Progenitor cell of endocrine pancreas (in vitro differentiated cells): ENCODE measurements at places on chromosomes 6 and 20.

DNA sequence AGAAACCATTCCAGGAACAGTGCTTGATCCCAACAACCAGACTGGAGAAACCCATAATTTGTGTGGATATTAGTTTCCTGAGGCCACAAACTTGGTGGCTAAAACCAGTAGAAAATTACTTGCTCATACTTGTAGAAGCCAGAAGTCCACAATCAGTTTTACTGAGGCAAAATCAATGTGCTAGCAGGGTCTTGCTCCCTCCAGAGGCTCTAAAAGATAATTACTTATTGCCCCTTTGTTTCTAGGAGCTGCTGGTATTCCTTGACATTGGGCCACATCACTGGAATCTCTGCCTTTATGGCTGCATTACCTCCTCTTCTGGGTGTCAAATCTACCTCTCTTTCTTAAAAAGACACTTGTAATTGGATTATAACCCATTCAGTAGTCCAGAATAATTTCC, 142.2 kb upstream of the SAMD5 start:
- DNase-seq: no peak

DNA sequence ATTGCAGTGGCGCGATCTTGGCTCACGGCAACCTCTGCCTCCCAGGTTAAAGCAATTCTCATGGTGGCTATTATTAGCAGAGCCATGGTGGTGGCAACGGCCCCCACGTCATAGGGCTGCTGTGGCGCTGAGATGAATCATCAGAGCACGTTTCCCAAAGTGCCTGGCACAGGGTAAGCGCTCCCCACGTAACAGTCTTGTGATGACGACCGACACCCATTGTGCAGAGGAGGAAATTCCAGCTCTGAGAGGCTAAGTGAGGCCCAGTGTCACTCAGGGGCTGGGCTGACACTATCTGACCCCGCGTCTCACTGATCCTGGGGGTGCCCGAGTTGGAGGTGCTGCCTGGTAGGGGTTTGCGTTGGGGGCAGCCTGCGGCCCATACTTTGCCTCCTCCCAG, 16.2 kb downstream of the SUN5 start:
- no peak for DNase-seq

DNA sequence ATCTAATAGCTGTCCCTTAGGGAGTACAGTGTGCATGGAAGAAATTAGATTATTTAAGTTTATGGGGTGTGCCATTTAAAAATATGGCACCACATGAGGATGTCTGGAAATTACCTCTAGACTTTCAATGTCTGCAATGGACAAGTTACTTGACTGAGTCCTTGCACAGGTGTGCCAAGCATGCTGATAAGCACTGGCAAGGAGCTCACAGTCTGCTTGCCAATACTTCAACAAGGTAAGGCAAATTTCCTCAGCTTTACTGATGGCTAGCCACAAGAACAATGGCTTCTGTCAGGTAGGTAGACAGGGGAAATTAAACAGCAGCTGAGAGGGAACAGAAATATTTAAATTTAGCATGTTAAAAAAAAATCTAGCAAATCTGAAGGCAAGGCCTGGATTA, 91.1 kb upstream of the TRAF3IP2 start:
- DNase-seq: no peak

- no peak for DNase-seq
Measured at GRCh38 chr6:111710439-111710838, 104.8 kb upstream of the TRAF3IP2 start.

- no peak for DNase-seq
Measured at GRCh38 chr6:159935065-159935464, 33.8 kb upstream of the IGF2R start.

DNA sequence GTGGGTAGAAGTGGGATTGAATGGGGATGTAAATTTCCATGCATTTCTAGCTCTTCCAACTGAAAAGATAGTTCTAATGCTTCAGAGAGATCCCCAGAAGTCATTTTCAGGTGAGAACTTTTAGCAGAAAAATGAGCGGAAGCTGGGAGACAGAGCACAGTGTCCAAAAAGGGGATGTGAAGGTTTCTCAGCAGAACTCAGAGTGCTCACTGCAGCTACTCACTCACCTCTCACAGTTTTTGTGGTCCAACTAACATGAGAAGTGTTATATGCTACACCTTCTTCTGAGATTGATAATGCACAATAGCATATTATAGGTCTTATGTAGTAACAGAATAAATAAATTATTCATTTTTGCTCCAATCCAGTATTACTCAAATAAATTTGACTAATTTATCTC, 519.2 kb upstream of the HS3ST5 start:
- no peak for DNase-seq

DNA sequence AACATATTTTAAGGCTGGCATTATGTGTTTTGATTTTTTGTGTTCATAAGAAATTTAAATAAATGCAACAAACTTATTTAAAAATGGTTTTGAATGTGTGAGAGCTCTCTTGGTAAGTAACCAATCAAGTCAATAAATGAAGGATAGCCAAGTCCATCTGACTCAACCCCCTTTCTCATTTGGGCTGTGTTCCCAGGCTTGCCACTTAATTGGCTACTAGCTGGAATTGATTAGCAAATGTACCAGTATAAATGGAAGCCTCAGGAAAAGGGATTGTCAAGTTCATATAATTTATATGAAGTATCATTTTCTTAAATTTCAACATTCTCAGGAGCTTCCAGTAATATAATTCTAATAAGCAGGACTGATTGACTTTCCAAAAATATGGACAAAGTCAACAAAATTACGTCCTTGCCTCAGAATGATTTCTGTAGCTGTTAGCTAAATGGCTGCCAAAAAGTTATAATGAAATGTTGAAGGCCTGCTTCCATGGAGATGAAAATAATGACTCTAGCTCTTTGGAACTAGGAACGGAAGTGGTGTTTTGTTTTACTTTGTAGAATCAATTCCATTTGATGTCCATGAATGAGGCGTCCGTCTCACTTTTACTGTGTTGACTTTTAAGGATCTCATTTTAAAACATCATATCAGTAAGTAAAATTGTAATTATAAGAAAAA, 614.9 kb downstream of the CDH26 start:
- DNase-seq: no peak

- no peak for DNase-seq
Measured at GRCh38 chr6:22361576-22361975, 64.7 kb upstream of the PRL start.

DNA sequence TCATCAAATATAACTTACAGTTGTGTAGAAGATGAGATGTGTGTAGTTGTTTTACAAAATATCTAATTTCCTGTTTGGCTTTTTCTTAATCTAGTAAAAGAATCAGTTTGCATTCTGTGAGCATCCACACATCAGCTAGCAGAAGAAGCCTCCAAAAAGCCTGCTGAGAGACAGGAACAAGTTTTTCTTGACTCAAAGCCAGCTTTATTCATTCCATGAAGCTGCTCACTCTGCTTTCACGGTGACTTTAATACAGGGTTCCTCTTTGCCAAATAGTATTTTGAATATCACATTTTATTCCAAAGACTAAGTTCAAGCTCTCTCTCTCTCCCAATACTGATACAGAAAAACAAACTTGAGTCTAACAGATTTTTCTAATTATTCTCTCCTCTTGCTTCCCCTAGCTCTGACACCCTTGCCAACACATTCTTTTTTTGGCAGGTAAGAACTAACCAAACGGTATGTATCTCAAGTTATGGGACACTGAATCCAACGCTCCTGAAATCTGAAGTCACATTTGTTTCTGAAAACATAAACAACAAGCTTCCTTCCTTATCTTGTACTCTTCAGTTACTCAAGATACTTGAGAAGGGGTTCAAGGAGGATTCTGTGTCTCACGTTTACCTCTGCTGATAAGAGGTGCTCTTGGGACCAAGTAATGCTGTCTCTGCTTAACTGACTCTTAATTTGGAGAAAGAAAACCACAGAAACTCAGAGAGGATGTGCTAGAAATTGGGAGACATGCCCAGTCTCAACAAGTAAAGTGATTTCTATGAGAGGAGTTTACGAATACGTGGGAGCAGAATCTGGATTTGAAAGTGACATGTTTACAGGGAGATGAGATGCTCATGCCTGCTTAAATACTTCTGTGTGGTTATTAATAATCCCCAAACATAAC, 184.2 kb upstream of the SPTLC3 start:
- no peak for DNase-seq

- no peak for DNase-seq
Measured at GRCh38 chr6:89023591-89024441, 56.7 kb upstream of the PNRC1 start.

- DNase-seq: no peak
Measured at GRCh38 chr20:50563133-50563944, 53.2 kb downstream of the PTPN1 start.

- no peak for DNase-seq
Measured at GRCh38 chr20:41300886-41301285, 16.6 kb downstream of the ZHX3 start.

GRCh38 chr6:113626475-113626874, 230.7 kb upstream of the MARCKS start:
- DNase-seq: no peak

DNA sequence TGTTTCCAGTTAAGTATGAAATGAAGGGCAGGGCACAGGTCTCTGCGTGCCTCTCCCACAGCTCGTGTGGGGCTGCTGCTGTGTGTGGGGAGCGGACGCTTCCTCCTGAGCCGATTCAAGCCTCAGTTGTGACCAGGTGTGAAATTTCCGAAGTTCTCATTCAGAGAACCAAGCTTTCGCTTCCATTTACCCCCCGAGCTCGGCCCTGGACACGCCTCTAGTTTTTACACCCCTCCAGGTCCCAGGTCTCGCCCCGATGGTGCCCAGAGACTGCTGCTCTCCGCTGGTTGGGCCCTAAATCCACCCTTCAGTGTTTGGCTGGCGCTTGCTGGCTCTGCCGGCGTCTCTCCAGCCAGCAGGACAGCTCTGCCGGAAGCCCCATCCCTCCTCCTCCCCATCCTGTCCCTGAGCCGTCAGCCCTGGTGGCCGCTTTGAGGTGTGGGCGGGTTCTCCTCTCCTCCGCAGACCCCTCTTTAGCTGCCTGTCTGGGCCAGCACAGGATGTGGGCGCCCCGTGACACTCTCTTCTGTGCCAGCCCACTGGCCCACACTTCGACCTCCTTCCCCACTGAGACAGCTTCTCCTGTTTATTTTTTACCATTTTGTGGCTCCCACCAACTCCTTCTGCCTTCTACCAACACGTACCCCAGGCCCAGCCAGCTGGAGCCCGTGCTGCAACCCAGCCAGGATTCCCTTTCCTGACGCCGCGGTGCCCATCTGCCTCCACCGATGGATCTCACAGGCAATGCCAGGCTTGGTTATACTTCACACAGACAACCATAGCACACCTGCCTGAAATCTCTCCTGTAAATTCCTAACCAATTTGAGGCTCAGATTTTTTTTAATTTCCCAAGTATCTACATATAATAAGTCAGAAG, 142.8 kb downstream of the DLL1 start:
- no peak for DNase-seq

- no peak for DNase-seq
Measured at GRCh38 chr6:76803038-76803580, 660.2 kb downstream of the HTR1B start.

DNA sequence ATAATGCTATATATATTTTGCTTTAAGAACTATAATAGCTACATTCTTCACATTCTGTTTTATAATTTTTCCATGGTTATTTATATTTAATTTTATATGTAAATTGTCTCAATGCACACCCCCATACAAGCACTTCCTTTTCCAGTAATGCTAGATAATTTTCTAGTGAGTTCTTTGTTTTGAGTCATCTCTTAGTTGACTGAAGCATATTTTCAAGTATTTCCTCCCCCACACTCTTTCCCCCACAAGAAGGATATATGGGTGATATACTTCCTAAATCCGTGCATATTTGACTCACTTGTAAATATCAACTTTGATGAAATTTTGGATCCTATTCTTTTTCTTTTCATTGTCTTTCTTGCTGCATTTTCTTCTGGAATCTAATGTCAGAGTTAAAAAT, 82.1 kb upstream of the SRSF6 start:
- no peak for DNase-seq

- no peak for DNase-seq
Measured at GRCh38 chr6:34523441-34524206, 32.5 kb downstream of the SPDEF start.

DNA sequence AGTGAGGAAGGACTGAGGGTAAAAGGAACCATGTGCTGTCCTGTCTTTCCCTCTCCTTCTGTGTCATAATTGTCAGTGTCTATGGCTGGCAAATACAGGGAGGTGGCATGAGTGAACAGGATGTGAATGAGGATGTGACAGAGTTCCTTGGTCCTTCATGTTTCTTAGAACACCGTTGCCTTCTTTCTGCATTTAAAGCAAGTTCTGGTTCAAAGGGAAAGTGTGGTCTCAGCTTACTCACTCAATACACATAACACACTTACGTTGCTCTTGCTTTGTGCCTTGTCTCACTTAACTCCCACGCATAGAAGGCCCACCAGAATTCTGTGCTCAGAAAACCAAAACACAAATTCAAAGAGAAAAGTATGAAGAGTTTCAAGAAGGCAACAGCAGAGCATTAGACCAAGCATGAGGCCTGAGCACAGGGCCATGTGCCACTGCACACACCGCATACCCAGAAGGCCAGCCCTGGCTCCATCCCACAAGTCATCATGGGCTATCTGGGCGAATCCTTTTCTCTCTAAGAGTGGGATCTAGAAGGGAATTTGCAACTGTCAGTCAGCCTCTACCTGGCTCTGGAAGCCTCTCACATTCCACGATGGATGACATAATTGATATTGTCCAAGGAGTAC, 38.9 kb upstream of the SAYSD1 start:
- no peak for DNase-seq

GRCh38 chr20:10180651-10181235, 37.9 kb upstream of the SNAP25 start:
- no peak for DNase-seq

DNA sequence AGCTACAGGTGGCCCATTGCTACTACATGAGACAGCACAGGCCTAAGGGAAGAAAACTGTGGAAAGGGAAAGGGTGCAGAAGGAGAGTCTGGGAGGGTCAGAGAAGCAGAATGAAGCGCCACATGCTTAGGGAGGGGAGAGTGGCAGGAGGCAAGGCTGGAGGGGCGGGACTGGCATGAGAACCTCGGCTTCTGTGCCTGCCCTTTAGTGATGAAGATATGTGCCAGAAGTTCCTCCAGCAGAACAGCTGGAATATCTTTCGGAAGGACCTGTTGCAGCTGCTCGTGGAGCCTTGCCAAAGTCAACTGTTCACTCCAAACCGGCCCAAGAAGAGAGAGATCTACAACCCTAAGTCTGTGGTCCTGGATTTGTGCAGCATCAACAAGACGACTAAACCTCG, 61.8 kb downstream of the CNBD2 start:
- DNase-seq: no peak
